RCC 7860 (cell line): ENCODE measurements at places on chromosomes 12 and 14.

DNA sequence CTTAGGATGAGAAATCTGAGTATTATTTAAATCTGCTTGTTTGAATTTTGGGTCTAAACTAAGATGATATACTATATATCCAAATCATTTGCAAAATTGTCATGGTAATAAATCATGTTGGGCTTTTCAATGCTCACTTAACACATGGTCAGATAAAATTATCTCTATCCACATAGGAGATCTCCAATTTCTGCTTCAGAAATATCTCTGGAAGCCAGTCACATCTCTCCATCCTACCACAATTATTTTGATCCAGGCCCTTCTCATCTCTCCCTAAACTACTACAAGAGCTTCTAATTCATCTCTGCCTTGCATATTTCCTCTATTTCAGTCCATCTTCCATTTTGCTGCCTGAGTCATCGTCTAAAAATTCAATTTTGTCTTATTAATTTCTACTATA lies 3.8 kb downstream of the DCN start:
- DNase-seq = no peak

DNA sequence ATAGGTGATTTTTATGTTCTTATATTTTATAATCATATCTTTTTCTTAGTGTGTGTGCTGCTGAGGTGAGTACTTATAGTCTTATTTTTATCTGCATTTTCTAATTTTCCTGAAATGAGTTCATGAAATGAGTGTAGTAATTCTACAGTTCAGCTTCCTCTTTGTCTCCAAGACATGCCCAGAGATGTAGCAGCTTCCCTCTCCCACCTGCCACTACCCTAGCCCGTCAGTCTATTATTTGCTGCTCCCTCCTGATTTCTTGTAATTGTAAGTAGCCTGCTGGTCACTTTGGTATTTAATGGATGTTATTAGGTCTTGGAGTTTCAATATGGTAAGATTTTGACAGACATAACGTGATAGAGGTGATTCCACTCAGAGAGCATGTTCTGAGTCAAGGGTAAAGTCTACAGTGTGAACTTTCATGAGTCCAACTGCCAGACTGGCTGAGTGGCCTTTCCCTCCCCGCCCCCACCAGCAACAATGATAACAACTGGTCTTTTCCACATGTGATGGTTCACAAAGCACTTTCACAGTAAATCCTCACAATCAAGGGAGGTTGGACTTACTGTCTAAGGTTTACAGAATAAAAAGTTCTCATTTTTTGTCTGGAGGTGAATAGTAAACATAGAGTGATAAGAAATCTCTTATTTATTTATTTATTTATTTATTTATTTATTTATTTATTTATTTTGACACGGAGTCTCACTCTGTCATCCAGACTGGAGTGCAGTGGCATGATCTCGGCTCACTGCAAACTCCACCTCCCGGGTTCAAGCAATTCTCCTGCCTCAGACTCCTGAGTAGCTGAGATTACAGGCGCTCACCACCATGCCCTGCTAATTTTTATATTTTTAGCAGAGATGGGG lies 4.2 kb upstream of the RIPK3 start:
- DNase-seq = no peak

DNA sequence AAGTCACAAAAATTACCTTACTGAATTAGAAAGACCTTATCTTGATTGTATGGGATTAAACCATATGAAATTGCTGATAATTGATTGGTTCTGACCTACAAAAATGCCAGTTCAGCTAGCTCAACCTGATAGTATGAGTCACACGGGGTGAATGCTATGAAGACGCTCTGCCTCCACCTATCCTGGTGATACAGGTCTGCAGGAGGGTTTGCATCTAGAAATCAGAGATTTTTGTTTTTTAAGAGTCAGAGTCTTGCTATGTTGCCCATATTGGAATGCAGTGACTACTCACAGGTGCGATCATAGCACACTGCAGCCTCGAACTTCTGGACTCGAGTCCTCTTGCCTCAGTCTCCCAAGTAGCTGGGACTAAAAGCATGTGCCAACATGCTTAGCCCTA lies 120.4 kb downstream of the HMGA2 start:
- DNase-seq = no peak

GRCh38 chr14:53032161-53032803 lies 81.4 kb upstream of the FERMT2 start:
- peak; percentile 31 for DNase-seq

DNA sequence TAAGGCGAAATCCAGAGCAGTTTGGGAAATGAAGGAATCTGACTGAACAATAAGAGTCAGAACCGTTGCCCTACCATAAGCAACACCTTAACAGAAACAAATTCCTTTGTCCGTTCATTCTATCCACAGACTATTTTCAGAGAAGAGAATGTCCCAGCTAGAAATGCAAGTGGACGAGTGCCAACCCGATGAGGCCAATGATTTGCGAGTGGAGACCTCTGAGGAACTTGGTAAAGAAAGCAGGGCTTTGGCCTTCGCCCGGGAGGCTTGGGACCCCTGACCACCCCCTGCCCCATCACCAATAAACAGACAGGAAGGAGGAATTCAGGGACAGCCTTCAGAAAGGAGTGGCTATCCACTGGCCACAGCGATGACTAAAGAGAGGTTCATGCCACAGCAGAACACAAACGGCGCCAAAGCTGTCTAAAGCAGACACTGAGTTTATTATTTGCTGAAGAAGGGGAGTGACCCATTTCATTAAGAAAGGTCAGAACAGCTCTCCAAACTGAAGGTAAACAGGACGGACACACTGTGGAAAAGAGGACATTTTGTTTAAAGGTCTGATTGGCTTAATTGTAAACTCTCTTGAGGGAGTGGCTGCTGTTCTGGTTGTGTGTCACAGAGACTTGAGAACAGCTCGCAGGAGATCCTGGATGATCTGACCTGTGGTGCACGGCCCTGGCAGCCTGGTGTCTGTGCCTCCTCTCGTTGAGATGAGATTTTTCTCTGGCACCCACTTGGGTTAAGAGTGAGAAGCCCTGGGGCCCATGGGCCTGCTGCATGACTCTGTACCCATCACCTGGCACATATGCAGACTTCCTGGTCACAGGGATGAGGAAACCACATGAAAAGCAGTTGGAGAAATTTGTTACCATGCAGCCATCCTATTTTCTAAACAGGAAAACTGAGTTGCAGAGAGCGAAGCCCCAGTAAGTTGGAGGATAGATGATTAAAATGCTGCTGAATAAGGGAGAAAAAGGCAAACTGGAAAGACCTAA lies 142.0 kb upstream of the PZP start:
- DNase-seq = no peak

GRCh38 chr14:89700801-89701200 lies 253.7 kb downstream of the EFCAB11 start:
- no peak for DNase-seq

DNA sequence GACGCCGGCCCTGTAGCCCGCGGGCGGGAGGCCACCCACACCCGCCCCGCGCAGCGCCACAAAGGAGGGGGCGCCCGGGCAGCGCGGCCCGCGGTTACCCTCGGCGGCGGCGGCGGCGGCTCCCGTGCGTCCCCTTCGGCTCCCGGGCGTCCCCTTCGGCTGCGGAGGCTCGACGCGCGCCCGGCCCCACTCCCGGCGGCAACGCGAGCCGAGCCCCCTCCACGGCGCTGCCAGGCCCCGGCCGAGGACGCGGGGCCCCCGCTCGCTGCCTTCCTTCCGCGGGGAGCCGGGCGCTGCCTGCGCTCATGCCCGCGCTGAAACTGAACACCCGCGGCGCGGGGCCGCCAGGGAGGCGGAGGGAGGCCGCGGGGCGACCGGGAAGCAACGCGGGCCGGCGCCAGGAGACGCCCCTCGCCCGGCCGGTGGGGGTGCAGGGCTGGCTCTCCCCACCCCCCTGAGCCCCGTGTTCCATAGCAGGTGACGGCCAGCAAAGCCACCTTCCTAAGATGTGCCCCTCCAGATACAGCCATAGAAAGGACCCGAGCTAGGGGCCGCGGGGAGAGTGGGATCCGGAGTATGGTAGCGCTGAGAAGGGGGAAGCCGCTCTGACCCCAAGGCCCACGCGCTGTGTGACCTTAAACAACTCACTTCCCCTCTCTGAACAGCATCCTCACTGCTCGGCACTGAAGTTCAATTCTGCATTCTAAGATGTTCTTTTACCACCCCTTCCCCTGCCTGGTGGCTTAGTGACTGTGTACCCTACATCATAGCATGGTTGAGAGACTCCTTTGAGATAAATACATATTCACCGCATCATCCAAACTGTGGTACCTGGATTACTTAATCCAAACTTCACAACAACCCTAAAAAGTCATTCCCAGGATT lies 42.8 kb downstream of the KDM2B start:
- DNase-seq = no peak

- peak; percentile 88 for DNase-seq
Observed at GRCh38 chr12:65941388-65941787, 117.1 kb downstream of the HMGA2 start.

DNA sequence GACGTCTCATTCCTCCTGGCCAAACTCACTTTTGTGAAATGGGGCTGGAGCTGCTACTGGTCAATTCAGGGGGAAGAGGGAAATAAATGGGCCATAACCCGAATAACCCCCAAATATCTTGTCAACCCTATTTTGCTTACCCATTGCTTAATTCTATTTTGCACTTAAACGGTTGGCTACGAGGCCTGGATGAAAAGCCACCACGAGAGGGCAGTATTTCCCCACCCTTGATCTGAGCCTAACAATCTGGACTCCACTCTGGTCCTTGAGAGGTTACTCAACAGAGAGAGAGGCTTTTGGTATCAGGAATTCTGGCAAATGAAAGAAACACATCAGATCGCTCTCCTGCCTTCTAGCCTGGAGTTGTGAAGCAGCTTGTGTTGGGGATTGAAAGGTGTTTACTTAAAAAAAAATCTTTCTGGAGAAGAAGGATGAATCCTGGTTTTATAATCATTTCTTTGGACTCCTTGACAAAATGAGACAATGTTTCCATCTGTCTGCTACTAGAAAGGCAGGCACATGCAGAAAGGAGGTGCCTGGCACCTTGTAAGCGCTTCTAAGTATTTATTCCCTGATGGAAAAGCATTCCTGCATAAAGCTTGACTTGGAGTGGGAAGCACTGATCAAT lies 22.4 kb upstream of the FBXO21 start:
- DNase-seq = peak; percentile 39

DNA sequence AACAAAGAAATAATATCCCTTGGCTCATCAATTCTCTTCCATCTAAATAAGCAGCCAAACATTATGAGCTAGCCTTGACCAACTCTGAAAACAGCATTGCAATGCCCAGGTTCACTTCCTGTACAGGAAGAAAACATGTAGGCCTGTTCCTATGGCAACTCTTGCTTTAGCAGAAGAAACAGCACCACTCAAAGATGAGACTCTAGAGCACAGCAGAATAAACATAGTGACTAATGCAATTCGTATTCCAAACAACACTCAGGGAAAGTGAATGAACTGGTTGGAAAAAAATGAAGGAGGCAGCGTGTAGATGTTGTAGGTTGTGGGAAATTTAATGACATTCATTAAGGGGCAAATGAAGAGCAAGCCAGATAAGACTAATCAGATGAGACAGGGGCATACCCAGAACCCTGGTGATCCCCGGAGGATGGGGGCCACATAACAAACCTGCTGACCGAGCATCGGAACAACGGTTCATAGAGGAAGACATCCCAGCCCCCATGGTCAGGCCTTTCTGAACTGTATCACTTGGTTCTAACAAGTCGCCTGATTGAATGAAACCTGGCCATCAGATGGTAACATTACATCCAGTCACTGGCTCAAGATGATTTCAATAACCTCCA lies 9.0 kb downstream of the ARHGDIB start:
- DNase-seq = peak; percentile 77

DNA sequence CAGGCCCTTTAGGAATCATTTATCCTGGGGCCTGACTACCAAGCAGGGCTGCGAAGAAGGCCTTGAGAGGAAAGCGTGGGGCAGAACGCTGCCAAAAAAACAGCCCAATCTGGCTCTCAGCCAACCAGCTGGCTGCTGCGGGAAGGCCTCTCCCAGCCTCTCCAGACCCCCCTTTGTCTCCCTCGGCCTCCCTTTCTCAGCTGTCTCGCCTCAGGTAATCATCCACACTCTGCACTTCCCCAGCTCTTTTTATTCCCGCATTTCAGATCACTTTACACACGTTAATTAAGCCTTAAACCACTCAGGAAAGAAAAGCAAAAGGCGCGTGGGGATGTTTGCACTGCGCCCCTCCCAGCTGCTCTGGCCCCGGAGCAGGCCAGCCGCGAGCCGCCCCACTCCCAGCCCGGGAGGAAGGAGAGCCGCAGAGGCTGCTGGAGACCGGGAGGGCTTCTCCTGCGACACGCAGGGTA lies 208.2 kb upstream of the FOXN3 start:
- no peak for DNase-seq

GRCh38 chr12:76548222-76548837 lies 11.2 kb downstream of the OSBPL8 start:
- no peak for DNase-seq

DNA sequence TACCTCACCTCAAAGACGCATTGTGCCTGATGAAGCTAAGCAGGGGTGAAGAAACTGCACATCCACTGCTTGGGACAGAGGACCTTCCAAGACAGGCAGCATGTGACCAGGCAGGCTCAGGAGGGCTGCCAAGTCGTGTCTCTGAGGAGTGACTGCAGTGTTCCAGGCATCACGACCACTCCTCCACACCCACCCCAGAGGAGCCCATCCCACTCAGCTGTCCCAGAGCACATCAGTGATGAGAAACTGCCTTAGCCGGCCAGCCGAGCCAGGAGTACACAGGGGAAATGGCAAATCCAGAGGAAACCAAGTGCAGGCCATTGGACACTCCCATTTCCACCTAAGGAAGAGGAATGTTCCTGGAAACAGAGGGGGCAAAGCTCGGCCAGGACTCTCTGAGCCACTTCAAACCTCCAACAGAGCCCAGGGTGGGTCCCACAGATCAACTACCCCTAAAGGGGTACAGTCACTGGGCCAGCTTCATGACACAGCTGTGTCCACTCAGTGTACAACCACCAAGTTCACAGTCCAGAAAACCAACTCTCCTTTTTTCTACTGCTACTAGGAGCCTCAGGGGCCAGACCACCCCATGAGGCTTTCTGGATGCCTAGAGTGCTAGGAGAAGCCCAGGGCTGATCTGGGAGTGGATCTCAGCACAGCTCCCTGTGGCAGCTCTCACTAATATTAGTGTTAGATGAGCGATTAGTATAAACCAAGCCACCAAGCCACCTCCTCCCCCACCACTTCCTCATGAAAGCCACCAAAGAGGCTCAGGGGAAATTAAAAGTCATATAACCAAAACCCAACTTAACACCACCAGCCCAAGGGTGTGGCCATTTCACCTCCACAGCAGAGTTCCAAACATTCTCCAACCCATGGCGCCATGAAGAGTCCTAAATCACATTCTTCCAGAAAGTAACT lies 15.4 kb downstream of the PXN start:
- DNase-seq = no peak

GRCh38 chr12:80821513-80822000 lies 104.8 kb downstream of the MYF5 start:
- DNase-seq = no peak

DNA sequence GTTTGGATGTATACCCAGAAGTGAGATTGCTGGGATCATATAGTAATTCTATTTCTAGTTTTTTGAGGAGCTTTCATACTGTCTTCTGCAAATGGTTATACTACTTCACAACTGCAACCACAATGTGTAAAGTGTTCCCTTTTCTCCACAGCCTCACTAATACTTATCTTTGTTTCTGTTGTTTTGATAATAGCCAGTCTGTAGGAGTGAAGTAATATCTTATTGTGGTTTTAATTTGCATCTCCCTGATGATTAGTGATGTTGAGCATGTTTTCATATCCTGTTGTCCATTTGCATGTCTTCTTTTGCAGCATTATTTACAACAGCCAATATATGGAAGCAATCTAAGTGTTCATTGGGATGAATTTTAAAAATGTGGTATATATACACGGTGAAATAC lies 29.9 kb downstream of the GABARAPL1 start:
- DNase-seq = no peak
